Lung (tissue), 17 donors: ENCODE measurements at places on chromosomes 3 and 15. TPM values are rescaled to one million over a fixed set of nuclear protein-coding genes. Genes with fewer than 3 reads are reported as not detected.

GOLGA6L10 gene
- total RNA-seq = 7.0 TPM

ZNF662 gene
- 22.7 TPM for total RNA-seq

GRCh38 chr3:50453907-50454306, 49.5 kb downstream of the CACNA2D2 start:
- H3K27me3 ChIP-seq = no peaks in the 10 kb centered on the region
- peaks cover 14% of the 10 kb centered on the region for H3K4me1 ChIP-seq
- no peak overlapping the region for H3K27ac ChIP-seq

- H3K4me1 ChIP-seq = no peaks in the 10 kb centered on the region
- no peak overlapping the region for H3K4me3 ChIP-seq
- no peaks in the 10 kb centered on the region for H3K27me3 ChIP-seq
- no peaks in the 10 kb centered on the region for H3K36me3 ChIP-seq
- no peak for DNase-seq
Measured at GRCh38 chr15:47839233-47839825, 122.0 kb downstream of the SEMA6D start.

- H3K36me3 ChIP-seq = no peaks in the 10 kb centered on the region
- H3K27me3 ChIP-seq = no peaks in the 10 kb centered on the region
- H3K4me1 ChIP-seq = no peaks in the 10 kb centered on the region
Measured at GRCh38 chr3:65107174-65107573, 419.4 kb upstream of the ADAMTS9 start.

GRCh38 chr3:180615954-180616353, 14.0 kb downstream of the TTC14 start:
- H3K27me3 ChIP-seq = no peaks in the 10 kb centered on the region
- no peak overlapping the region for H3K27ac ChIP-seq
- H3K36me3 ChIP-seq = peaks cover 10% of the 10 kb centered on the region
- H3K4me1 ChIP-seq = no peaks in the 10 kb centered on the region
- no peak for DNase-seq

DNA sequence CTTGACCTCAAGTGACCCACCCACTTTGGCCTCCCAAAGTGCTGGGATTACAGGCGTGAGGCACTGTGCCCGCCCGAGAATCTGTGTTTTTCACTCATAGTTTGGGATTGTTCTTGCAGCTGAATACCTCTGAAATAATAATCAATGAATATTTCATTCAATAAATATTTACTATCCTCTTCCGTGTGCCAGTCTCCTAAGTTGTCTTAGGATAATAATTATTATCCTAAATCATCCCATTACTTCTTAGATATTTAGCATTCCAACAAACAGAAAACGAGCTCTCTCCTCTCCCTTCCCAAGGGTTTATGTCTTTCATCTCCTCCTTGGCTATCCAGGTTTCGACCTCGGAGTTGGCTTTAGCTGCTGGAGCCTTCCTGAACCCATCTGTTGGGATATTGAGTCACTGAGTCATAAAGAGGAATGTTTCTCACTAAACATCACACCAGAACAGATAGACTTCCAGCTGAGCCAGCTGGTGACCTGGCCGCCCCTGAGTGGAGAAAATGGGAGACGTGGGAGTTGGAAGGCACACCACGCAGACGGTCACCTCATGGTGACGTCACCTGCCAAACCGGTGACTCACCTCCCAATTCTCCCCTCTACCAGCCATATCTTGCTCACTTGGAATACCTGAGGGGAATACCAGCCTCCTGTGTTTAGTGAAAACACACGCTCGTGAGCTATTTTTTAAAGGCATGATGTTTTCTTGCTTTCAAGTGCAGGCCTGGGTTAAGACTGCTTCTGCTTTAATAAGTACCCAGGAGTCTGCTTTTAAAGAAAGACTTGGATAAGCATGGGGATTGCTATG, 43.9 kb downstream of the BHLHE40 start:
- no peaks in the 10 kb centered on the region for H3K36me3 ChIP-seq
- H3K27ac ChIP-seq = no peak overlapping the region
- H3K4me1 ChIP-seq = peaks cover 8% of the 10 kb centered on the region

- no peaks in the 10 kb centered on the region for H3K36me3 ChIP-seq
- H3K27ac ChIP-seq = no peak overlapping the region
- no peaks in the 10 kb centered on the region for H3K4me1 ChIP-seq
- H3K27me3 ChIP-seq = no peaks in the 10 kb centered on the region
- no peak overlapping the region for H3K4me3 ChIP-seq
- no peak for DNase-seq
Measured at GRCh38 chr3:10373686-10374261, 52.9 kb upstream of the SEC13 start.

CISH gene
- total RNA-seq = 42.9 TPM
